Stimulated activated CD8-positive, alpha-beta memory T cell treated with anti-CD3 and anti-CD28 coated beads, Interleukin-4, amount 100 ng/mL, for 1 hour (primary cell): ENCODE measurements at places on chromosomes 11 and 22.

DNA sequence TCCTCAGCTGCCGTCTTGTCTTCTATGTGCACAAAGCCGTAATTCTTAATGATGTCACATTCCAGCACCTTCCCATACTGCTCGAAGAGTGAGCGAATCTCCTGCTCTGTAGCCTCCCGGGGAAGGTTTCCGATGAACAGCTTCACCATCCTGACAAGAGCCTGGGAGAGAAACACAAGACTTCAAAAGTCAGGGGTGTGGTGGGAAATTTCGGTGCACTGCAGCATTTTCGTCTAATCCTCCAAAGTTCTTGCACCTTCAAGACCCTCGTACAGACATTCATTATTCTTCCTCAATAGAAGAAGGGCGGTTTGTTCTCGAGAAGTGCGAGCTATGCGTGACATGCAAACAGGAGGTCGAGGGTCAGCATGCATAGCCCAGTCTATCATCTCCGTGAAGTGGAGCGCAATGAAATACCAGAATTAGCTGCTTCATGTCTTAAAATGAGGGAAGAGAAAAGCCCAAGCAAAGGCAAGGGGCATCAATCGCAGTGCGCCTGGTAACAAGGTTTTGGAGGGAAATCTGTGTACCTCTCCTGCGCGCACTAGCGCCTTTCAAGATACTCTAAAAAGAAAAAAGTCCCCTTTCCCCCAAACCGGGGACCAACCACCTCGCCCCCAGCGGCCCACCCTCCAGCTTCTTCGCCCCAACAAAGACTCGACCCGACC is 622 bp downstream of the RBM4B start:
- no peak for DNase-seq

- no peak for DNase-seq
Measured at GRCh38 chr11:45930031-45930794, 7.8 kb downstream of the LARGE2 start.

DNA sequence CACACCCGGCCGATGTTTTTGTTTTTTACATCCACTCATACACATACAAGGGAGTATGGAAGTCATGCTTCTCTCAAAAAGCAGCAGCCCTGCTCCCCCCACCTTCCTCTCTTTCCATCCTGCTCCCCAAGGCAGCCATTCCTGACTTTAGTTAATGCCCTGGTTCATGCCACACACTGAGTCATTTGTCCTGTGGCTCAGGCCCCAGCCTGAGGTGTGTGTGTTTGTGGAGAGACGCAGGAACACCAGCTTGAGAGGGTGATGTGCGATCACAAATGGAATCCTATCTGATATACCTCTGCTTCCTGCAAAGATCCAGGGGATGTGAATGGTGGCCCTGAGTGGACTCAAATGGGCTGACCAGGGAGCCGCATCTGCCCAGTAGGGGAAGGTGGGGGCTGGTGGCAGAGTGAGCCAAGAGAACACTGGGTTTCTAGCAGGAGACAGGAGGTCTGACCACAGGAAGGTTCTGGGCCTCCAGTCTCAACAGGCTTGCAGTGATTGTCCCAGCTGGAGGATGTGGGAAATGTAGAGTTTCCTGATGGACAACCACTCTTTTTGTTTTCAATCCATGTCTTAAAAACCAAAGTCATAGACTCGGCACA is 86.7 kb downstream of the OSBP2 start:
- DNase-seq: no peak

- DNase-seq: no peak
Measured at GRCh38 chr11:74322667-74323066, 11.2 kb upstream of the P4HA3 start.

GRCh38 chr11:112345706-112346105 is 85.0 kb upstream of the PLET1 start:
- DNase-seq: no peak

GRCh38 chr11:2929950-2930703 is 907 bp upstream of the PHLDA2 start:
- DNase-seq: no peak

DNA sequence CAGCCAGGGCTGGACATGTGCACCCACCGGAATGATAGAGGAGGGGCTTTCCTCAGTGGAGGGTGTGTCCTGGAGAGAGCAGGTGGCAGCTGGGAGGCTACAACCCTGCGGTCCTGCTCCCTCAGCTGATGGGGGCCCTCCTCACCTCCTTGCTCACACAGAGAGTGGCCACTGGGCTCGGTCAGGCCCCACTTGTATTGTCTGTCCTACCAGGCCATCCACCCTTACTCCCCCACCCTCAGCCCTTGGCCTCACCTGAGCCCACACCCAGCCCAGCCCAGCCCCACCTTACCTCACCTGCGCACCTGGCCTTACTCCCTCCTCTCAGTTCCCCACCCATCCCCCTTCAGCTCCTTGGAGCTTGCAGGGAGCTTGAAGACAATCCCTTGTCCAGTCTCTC is 3.1 kb downstream of the TRPM5 start:
- no peak for DNase-seq

- no peak for DNase-seq
Measured at GRCh38 chr11:47204637-47204989, 10.2 kb upstream of the DDB2 start.

- no peak for DNase-seq
Measured at GRCh38 chr11:2275334-2276279, 5.2 kb upstream of the ASCL2 start.

- no peak for DNase-seq
Measured at GRCh38 chr11:20089796-20090653, 70.2 kb downstream of the DBX1 start.
